NCI-H748 treated with DMSO at 0.1 percent for 48 hours (cell line): ENCODE measurements at places on chromosomes 12 and 14.

GRCh38 chr12:14126692-14127091 is 145.3 kb upstream of the GRIN2B start:
- DNase-seq, result no peak

DNA sequence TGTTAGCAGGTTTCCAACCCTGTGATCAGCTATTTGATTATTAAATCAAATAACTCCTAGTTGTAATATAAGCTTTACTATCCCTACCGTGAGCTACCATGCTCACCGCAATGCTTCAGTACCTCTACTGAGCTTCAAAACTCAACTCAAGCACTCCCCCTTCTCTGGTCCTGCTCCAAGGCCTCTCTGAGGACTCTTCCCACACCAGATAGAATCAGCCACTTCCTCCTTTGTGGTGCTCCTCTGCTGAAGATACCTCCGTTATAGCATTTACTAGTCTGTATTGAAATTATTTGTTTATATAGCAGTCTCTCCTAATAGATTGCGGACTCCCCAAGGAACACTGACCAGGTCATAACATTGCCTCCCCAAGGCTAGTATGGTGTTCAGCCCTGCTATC is 17.5 kb downstream of the AREL1 start:
- no peak for DNase-seq

- no peak for DNase-seq
Measured at GRCh38 chr12:111886662-111887545, 44.9 kb downstream of the MAPKAPK5 start.

DNA sequence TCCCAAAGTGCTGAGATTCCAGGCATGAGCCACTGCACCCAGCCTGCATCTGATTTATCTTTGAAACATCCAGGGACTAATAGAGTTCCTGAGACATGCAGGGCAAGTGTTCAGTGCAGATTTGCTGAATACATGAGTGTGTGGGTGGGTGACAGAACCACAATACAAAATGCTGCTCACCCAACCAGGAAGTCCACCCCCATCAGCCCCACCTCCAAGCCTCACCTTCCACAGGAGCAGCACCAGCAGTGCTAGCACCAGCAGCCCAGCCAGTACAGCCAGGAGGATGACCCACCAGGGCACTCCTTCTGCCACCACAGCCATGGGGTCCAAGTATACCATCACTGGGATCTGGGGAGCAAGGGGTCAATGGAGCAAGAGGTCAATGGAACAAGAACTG is 20.0 kb downstream of the ITGA7 start:
- DNase-seq, result no peak

DNA sequence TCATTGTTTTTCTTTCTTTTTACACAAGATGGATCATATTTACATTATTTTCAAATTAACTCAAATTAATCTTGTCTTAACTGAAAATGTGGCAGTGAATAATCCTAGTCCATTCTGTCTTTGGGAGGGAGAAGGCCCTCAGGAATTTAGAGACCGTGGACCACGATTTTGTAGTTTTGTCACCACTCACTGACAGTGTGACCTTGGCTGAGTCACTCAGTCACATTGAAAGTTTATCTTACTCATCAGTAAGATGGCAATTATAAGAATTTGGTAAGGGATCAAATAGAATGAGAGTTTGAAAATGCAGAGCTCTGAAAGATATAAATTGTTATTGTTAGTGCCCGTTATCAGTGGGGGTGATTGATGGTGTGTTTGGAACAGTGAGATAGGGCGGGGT is 16.4 kb downstream of the FOXJ2 start:
- no peak for DNase-seq

GRCh38 chr12:92363295-92364146 is 217.9 kb upstream of the BTG1 start:
- no peak for DNase-seq

DNA sequence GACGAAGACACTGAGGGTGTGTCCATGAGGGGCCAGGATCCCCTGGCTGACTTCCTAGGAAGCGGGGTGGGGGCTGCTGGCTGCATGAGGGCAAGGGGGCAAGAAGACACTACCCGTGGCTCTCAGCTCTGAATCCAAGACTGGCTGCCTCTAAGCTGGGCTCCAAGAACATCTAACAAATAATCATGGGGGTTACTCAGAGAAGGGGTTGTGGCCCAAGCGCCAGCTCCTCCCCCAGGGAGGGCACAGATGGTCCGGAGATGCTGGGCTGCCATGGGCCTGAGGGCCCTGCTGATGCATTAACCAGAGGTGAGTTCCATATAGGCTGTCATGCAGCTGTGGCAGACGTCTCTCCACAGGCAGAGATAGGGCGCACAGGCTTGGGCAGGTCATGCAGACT is 14.3 kb downstream of the SYNDIG1L start:
- no peak for DNase-seq

GRCh38 chr12:7282844-7283243 is 21.0 kb upstream of the ACSM4 start:
- DNase-seq, result no peak

DNA sequence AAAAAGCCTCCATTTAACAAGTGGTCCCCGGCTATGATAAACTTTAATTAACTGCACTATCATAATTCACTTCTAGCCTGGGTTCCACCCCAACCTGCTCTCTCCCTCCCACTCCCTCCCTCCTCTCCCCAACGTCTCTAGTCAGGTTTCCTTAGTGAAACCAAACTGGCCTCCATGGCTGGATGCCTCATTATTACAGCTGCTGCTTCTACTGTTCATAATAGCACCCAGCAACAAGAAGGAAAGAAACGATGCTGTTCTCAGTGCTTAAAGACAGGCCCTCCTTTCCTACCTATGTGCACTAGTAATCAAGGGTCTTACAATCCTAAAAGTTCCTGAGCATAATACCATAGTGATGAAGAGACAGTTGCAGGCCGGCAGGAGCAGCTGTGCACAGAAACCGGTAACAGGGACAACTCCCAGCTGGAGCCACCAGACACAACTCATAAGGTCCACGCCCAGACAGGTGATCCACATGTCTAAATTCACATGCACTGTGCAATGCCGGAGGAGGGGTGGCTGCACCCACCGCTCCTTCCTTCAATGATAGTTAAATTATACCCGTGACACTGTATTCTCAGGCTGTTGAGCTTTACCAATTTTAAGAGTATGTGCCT is 6.2 kb downstream of the IRF2BPL start:
- DNase-seq, result peak; percentile 74
